ENCODE measurements at places on chromosomes 12 and 14.

DNA sequence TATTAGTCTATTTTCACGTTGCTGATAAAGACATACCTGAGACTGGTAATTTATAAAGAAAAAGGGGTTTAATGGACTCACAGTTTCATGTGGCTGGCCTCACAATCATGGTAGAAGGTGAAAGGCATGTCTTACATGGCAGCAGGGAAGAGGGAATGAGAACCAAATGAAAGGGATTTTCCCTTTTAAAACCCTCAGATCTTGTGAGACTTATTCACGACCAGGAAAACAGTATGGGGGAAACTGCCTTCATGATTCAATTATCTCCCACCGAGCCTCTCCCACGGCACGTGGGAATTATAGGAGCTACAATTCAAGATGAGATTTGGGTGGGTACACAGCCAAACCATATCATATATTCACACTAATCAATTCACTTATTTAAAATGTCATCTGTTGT, 41.4 kb downstream of the KTN1 start:
- DNase-seq, result no peak

GRCh38 chr12:120366845-120367232, 2.1 kb downstream of the MSI1 start:
- no peak for DNase-seq

DNA sequence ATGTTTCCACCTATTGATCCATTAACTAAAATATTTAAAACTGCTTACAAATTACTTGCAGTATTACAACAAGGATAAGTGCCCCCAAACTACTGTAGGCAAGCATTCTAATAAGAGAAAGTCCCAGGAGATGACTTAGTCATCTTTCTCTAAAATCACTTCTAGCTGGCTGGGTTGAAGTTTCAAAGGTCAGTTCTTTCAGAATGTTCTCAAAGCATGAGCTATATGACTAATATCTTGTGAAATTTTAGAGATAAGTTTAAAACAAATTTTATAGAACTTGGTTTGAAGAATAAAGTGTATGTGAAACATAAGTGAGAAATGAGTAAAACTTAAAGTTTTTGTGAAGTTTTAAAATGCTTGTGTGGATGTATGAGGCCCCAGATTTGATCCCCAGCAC, 24.3 kb upstream of the OR6J1 start:
- DNase-seq, result no peak

DNA sequence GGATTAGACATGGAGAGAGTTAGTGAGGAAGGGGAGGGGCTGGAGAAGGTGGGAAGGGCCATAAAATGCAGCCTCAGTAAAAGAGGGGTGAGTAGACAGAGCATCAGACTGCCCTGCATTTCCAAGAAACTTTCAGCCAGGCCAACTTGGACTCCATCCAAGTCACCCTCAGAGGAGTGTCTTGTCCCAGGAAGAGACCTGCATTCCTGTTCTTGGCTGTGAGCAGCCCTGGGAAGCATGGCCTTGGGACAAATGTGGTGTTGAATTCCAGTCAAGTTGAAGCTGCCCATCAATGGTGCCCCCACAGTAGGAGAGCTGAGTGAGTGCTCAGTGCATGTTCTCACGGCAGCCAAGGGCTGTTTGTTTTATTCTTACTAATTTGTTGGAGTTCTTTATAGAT, 35.0 kb upstream of the TUNAR start:
- DNase-seq, result no peak

- no peak for DNase-seq
Measured at GRCh38 chr14:31968107-31968810, 108.8 kb upstream of the ARHGAP5 start.

GRCh38 chr14:99736603-99737371, 52.7 kb downstream of the CYP46A1 start:
- DNase-seq, result no peak

DNA sequence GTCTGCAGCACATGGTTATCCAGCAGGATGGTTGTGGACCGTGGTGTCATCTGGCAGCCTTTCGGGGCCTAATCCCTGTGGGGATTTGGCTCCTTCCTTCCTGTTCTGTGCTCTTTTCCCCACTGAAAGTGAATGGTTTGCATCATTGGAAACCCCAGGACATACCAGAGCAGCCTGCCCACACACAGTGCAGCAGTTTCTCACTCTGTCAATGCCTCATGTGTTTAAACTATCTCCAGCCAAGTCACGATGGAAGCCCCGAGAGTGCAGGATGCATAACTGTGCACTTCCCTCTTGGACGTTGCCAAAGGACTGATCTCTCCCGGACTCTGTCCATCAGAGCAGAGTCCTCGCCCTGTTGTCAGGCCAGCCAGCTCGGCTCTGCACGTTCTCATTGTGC, 29.0 kb upstream of the AMN start:
- DNase-seq, result no peak

GRCh38 chr12:47867495-47867941, 37.3 kb downstream of the VDR start:
- no peak for DNase-seq

- no peak for DNase-seq
Measured at GRCh38 chr12:24488906-24489619, 459.8 kb downstream of the BCAT1 start.

DNA sequence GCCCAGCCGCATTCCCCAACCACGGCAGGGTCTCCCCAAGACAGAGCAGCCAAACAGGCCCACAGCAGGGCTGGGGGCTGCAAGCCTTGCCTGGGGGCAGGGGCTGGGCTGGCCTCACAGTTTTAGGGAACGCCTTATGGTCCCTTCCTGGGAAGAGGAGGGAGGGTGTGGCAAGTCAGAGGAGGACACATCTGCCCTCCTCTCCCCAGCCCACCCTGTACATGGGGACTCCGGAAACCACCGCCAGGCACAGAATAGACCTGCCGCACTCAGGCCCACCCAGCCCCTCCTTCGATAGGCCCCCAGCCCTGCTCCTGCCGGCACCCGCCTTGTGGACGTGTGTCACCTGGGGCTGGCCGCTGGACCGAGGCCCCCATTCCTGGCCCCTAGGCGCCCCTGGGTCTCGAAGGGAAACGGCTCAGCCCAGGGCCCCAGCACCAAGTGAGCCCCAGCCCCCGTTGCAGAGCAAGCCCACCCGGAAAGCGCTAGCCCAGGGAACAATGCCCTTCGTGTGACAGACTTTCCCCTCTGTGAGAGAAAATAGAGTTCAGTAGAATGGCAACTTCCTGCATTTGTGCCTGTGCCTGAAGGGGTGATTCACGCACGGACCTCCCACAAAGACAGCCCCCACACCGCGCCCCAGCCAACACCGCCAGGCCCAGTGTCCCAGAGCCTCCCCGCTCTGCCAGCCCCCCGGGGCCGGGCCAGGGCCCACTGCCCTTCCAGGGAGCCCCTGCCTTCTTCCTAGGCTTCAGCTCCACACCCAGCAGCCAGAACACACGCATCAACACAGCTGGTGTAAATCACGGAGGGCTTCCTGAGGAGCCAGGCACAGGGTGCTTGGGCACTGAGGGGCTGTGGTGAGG, 12.0 kb upstream of the NUDT14 start:
- DNase-seq, result peak; percentile 60

DNA sequence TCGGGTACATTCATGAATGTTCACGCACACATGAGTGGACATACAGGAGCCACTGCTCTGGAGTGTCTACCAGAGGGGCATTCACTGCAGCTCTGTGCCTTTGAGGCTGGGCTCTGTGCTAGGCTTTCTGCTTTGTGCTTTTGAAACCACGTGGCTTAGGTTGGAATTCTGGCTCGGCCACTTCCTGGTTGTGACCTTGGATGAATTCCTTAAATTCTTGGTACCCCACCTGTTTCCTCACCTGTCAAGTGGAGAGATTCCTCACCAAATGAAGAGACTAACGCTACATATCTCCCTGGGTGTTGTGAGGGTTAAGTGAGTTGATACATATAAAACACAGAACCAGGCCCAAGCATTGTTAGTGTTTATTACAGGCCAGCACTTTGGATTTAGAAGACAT, 842.8 kb downstream of the VRK1 start:
- DNase-seq, result no peak

DNA sequence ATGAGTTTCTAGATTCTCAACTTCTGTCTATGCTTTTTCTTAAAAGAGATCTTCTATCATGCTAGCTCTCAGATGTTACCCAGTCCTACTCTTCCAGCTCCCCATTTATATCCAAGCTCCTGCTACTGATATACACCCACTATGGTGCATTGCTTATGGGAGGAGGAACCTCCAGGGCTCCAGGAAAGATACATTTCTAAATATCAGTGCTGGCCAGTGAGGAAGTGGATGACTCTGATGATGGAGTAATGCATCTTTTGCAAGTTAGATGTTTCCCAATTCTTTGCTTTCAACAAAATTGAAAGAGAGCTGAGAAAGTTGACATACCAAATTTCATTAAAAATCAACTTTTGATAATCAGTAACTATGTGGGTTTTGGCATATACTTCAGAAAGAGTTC, 105.7 kb upstream of the RESF1 start:
- DNase-seq, result no peak

DNA sequence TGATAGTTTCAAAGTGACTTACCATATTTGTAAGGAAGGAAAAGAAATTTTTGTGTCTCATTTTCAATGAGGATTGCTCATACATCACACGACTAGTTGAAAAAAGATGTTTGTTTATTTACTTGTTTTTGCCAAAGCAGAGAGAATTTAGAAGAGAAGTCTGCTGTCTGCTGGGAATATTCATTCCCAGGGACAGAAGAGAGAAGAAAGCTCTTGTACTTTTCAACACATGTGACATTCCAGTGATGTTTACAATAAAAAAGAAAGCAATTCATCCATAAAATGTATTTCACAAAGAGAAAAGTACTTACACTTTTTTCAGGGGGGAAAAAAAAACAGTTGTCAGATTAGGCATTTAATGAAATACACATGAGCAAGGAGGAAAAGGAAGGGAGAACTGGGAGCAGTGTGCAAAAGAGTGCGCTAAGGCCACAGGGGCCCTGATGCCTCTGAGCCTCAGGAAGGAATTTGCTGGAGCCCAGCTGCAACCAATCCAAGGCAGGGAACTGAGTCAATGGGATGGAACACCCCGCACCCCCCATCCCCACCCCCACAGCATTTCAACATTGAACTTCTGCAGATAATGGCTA, 115.0 kb downstream of the RPAP3 start:
- no peak for DNase-seq

DNA sequence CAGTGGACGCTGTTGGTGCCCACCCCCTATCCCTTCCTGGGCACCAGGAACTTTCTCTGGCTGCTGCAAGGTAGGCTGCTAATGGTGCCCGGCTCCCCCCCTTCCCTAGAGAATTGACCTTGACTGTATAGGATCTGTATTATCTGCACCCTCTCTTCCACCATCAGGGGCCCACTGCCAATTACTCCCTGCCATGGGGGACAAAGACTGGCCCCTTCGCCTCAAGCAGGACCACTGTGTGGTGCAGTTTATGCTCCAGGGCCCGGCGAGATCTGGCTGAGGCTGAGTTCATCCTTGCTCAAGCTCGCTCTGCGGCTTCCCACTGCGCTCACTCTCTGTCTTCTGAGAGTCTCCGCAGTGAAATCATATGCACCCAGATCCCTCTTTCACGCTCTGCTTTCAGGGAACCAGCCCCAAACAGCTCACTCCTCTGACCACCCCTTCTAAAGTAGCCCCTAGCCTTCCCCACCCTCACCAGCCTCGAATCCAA, 95.2 kb downstream of the LGMN start:
- DNase-seq, result no peak

GRCh38 chr12:119700078-119700477, 32.1 kb downstream of the PRKAB1 start:
- no peak for DNase-seq

DNA sequence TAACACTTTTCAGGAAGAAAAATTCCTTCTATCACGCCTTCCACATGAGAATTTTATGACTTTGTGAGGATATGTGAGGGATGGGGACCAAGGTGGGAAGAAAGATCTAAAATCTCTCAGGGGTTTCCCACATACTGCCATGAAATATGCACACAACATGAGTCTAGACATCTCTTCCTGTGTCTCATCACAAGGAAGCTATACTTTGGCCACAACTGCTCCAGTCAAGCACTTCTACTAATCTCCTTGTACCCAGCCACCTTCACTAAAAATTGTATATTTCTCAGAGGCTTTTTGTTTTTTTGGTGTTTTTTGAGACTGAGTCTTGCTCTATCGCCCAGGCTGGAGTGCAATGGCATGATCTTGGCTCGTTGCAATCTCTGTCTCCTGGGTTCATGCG, 3.2 kb downstream of the OSBPL8 start:
- DNase-seq, result no peak

DNA sequence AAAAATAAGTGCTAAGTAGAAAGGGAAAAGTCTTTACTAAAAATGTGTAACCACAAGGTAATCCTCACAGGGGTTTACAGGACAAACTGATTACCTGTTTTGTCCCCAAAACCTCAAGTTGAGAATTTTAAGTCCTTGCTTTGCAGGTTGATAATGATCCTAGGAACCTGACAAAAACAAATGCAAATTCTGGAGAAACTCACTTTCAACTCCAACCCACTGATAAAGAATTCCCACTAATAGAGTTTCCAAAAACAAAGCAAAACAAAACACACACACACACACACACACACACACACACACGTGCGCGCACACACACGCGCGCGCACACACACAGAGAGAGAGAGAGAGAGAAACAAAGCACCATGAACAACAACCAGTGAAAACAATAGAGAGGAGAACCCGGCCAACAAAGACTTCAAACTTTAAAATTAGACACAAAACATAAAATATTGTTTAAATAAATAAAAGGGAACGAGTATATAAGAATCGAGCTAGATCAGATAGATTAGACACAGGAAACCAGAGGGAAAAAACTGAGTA, 187.0 kb upstream of the FOXN3 start:
- no peak for DNase-seq

- DNase-seq, result no peak
Measured at GRCh38 chr12:46368138-46368537, 4.4 kb downstream of the SLC38A2 start.

DNA sequence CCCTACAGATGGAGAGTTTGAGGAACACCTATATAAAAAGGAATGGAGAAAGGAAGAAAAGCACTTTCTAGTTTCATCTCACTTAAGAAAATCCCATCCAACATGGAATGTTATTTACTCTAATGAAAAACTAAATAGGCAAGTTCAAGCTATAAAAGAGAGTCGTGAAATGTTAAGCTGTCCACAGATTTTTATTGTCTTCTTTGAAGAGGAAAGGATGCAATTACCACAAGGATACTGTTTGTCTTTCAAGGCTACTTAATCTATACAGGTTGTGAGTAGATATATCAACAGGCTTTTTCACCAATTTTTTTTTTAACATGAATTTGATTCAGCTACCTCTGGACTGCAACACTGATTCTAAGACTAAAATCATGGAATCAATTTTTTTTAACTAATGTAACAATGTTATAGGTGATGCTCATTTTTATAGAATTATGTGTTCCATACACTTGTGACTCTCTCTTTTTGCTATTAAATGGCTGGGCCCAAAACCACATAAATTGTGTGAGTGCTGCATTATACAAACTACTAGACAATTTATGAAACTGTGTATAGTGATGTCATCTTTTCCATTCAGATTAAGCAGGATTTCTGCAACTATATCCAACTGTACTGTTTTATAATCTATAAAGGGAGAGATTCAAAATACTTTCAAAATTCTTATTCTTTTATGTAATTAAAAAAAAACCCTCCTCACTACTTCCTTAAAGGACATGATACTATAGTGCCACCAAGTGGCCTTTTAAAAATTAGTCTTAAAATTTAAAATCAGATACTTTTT, 26.8 kb upstream of the BMAL2 start:
- no peak for DNase-seq

- DNase-seq, result peak; percentile 44
Measured at GRCh38 chr12:54126696-54127537, 61.9 kb downstream of the SMUG1 start.

- no peak for DNase-seq
Measured at GRCh38 chr12:100473716-100474150, at the start of gene NR1H4. Gene NR1H4, plus strand, starts transcription at chr12:100473866. Its CDS starts 19,458 bp downstream, at chr12:100493324.
